Tongue (tissue), 3 donors: ENCODE measurements at places on chromosomes 12 and 14.
A peak's percentile ranks its signal among the peaks of the same experiment; 100 is the strongest.

DNA sequence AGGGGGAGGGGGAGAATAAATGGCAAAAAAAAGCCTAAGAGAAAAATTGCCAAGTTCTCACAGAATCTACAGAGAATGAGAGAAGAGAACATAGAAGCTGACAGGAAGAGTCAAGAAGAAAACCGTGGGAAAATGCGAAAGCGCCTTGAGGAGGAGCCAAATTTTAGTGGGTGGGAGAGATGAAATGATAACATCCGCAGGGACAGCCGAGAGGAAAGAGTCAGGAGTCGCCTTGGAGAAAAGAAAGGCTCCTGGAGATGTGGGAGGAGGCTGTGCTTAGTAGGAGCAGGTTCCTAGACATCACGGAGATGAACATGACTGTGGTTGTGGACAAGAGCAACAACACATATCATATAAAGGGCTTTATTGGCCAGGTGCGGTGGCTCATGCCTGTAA lies 49.4 kb downstream of the PHLDA1 start:
- no peak for DNase-seq

GRCh38 chr12:11724888-11725311 lies 75.4 kb downstream of the ETV6 start:
- peak; percentile 45 for DNase-seq

DNA sequence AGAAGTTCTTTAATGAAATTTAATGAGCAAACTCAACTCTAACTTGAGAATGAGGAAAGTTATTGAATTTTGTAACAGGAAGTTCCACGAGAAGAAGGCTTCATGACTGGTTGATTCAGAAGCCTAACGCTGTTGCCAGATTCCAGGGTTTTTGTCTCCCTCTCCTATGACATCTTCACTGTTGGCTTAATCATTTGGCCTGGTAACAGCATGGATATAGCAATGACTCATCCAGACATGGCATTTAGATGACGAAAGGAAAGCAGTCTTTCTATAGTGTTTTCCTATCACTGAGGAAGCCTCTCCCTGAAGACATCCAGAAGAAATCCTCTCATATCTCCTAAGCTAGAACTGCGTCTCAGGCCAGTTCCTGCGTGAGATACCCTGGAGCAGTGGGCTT lies 9.4 kb upstream of the KCNA1 start:
- no peak for DNase-seq

GRCh38 chr14:65356327-65356836 lies 56.1 kb upstream of the FUT8 start:
- DNase-seq: no peak

DNA sequence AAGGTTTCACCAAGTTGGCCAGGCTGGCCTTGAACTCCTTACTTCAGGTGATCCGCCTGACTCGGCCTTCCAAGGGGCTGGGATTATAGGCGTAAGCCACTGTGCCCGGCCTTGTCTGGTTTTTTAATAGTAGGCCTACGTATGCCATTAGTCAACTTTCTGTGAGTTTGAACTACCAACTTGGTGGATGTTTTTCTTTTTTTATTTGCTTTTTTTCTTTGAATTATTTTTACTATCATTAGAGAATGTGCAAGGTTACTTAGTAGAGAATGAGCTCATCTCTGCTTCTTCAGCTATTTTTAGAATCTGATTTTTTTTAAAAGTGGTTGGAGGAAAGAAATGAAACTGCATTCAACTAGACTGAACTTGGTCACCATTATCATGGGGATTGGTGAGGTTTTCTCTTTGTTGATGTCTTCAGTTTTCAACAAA lies 51.4 kb downstream of the HMGA2 start:
- peak; percentile 48 for DNase-seq

- DNase-seq: no peak
Measured at GRCh38 chr12:3266638-3267037, 189.5 kb downstream of the TSPAN9 start.

DNA sequence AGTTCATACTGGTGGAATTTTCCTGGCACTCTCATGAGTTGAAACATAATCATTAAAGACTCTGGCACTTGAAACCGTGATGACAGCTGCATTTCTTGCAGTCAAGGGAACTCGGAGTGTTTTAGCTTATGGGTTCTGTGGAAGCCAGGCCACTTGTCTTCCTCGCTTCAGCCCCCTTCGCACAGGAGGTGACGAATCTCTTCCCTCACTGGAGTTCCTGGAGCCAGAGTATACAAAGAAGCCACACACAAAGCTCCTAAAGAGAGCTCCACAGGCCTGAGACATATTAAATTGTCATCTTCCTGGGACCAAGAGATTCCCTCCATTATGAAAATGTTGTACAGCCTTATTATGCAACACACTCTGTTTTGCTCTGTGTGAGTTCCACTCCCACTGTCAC lies 964.1 kb downstream of the TMEM121 start:
- DNase-seq: no peak

DNA sequence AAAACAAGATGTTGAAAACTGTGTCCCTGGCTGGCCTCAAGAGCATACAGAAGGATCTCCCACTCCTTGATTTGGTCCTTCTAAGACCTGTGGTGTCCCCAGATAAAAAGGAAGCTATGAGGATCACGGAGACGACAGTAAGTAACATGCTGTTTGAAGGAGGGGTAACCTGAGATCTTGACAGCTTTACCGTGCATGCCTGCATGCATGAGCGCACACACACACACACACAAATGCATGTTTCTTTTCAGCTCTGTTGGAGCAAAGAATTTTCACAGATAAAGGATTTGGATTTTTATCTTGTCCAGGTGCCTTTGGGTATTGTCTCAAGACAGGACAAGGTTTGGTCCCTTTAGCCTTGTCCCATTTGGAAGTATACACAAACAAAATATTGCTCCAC lies 411.6 kb upstream of the CCDC196 start:
- DNase-seq: no peak

GRCh38 chr12:95390932-95391331 lies 83.0 kb upstream of the METAP2 start:
- no peak for DNase-seq

DNA sequence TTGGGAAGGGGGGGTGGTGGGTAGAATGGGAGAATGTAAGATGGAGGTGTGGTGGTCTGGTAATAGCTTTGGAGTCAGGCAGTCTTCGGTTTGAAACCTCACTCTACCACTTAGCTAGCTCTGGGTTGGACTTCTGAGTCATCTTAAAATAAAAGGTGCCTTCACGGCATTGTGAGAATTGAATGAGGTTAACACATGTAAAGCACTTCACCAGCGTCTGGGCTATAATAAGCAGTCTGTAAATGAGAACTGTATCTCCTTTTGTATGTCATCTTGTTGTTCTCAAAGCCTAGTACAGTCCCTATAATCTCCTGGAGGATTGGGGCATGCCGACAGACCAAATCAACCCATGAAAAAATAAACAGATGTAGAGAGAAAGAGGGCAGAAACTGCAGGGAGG lies 11.2 kb downstream of the C2CD5 start:
- no peak for DNase-seq

- DNase-seq: no peak
Measured at GRCh38 chr14:73740618-73741326, 26.6 kb upstream of the PNMA1 start.

- no peak for DNase-seq
Measured at GRCh38 chr14:104093366-104094055, 8.0 kb downstream of the ASPG start.

GRCh38 chr12:46558677-46559076 lies 186.1 kb upstream of the SLC38A2 start:
- DNase-seq: no peak

GRCh38 chr12:79426121-79426520 lies 264.6 kb downstream of the PAWR start:
- no peak for DNase-seq

DNA sequence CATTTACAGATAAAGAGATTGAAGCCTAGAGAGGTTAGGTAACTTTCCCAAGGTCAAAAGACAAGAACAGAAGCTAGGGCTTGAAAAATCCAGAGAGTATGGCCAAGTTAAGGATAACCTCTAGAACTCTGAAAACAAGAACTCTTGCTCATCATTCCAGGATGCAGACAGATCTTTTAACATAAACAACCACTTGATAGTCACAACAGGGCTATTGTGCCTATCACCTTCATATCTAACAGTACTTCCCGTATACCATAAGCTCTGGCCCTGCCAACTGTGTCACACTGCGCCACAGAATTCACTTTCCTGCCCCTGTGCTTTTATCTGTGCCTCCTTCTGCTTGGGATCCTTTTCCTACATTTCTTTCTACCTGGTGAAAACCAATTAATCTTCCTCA lies 18.2 kb downstream of the ERP29 start:
- DNase-seq: no peak

- peak; percentile 35 for DNase-seq
Measured at GRCh38 chr12:120007272-120007671, 18.2 kb downstream of the BICDL1 start.

DNA sequence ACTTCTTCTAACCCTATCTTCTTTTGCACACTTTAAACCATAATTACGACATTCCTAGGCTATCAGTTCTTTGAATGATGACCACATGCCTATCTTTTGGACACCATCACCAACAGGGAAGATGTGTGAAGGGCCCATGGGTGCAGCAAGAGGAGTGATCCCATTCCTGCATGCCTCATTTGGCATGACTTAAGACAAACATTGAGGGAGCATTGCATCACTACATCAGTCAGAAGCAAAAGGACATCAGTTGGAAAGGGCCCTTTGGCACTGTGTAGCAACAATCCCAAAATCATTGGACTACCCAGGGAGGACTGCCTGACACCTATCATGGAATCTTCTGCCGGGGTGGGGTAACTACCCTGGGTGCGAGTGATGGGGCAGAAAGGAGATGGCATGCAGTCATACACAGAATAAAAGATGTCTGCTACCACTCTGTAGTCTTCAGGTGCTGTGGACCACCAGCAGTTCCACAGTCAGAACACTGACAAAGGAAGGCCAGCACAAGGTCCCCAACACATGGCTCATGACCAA lies 10.7 kb upstream of the TMBIM6 start:
- DNase-seq: no peak

GRCh38 chr14:90757452-90757851 lies 58.8 kb downstream of the TTC7B start:
- DNase-seq: no peak

DNA sequence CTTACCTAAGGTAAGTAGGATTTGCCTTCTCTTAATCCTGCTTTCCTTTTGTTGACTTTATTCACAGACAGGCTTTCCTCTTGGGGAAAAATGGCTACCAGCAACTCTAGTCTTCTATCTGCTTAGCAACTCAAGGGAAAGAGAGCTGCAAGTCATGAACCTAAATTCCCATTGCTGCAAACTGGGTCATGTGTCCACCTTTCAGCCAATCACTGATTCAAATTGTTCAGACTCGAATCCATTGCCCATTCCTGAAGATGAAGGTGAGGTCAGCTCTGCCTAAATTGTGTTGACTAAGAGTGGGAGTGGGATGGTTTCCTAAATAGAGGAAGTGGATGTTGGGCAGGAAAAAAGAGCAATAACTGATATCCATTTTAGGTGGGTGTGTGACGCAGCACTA lies 7.7 kb downstream of the FBXW8 start:
- no peak for DNase-seq

DNA sequence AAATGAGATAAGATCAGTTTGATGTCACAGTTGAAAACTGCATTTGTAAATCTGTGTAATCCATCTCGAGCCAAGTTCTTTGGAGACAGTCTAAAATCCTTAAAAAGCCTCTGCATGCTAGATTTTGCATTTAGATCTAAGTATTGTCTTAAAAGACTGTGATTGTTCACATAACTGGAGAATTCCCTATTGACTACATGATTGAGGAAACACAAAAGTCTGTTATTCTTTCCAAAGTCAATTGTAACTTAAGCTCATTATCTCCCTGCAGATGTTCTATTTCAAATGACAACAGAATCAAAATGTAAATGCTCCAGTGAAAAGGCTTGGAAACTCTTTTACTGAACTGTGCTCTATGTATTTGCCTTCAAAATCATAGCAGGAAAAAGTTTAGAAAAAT lies 77.8 kb downstream of the MYF5 start:
- DNase-seq: peak; percentile 44

GRCh38 chr14:100841761-100842403 lies 16.0 kb downstream of the MEG3 start:
- no peak for DNase-seq

GRCh38 chr12:118436002-118436730 lies 59.8 kb downstream of the SUDS3 start:
- DNase-seq: no peak

DNA sequence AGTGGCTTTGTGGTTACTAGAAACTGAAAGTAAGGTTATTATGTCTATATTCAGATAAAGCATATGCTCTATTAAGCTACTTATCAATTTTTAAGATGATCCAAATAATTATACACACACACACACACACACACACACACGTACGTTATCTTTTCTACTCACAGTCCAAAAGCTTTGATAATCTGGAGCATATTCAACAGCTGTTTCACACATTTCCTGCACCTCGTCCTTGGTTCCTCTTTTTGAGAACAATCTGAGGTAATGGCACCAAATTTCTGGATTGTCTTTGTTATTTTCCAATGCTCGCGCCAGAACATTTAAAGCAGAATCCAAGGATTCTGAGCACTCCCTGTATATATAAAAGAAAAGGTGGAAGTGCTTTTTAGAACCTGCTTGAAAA lies 37.5 kb downstream of the ZFC3H1 start:
- peak; percentile 17 for DNase-seq

DNA sequence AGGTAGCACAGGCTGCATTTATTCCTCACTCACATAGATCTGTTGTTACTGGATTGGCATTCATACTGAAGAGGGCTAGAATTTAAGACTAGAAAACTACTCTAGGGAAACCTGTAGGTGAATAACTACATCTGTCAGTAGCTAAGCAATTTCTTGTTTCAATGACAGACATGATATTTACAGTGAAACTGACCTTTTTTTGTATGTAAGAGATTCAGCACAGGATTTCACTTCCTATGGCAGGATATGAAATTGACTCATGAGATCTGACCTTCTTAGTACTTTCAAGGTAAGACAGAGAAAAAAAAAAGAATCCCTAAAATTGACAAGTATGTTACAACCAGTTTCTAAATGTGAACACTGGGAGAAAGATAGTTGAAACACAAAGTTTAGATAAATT lies 189.8 kb upstream of the SLC16A7 start:
- DNase-seq: no peak
